ENCODE measurements at places on chromosomes 3 and 15.

DNA sequence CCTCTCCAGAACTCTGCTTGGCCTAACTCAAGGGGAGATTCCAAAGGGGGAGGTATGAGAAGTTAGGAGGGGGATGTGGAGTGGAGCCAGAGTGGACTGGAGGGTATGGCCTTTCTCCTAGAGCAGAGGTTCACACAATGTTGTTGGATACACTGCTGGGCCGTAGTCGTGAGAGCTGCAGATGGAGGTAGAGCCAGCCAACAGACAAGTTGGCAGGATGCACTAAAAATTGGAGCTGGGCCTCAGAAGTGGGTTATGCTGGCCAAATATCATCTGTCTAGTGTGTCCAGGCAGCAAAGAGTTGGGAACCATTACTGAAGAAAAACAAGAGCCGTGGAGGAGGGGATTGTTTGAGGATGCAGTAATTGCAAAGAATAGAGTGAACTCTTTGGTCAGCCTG is 27.7 kb upstream of the LRRFIP2 start:
- no peak for DNase-seq

GRCh38 chr3:55701997-55702396 is 214.9 kb upstream of the WNT5A start:
- DNase-seq, result no peak

GRCh38 chr3:196662033-196662432 is 22.5 kb downstream of the NRROS start:
- DNase-seq, result no peak

- DNase-seq, result no peak
Observed at GRCh38 chr3:126486360-126486847, 10.7 kb upstream of the ZXDC start.

- DNase-seq, result no peak
Observed at GRCh38 chr3:62369476-62369743, 3.9 kb downstream of the FEZF2 start.

GRCh38 chr3:11152301-11152700 is 2.0 kb upstream of the HRH1 start:
- no peak for DNase-seq

- no peak for DNase-seq
Observed at GRCh38 chr3:194225418-194225812, 89.5 kb downstream of the HES1 start.

GRCh38 chr3:25817638-25818037 is 27.7 kb downstream of the OXSM start:
- no peak for DNase-seq

DNA sequence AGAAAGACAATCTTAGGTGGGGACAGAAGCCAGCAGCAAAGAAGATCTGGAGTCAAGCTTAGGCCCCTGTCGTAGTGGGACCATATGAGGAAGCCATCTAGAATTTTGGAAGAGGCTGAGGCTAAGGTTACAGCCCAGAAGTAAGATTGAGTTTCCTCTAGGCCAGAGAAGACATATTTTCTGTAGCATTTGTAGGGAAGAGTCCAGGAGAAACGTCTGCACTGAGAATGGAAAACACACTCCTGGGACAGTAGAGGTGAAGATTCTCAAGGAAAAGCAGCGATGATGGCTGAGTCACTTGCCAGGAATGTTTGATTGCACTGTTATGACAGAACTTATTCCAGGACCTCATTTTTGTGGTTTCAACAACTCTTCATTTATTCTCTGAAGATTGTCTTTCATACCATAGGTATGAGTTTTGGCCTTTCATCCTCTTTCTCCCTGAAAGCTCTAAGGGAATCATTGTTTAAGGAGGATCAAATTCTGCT is 107.2 kb downstream of the GTPBP8 start:
- no peak for DNase-seq

- no peak for DNase-seq
Observed at GRCh38 chr15:85746641-85747040, 48.1 kb downstream of the KLHL25 start.
